Foreskin melanocyte (primary cell): ENCODE measurements at places on chromosomes 1 and 21.

- DNase-seq: no peak
These were observed 20.1 kb upstream of the MAP1LC3C start for GRCh38 chr1:242019018-242019417.

DNA sequence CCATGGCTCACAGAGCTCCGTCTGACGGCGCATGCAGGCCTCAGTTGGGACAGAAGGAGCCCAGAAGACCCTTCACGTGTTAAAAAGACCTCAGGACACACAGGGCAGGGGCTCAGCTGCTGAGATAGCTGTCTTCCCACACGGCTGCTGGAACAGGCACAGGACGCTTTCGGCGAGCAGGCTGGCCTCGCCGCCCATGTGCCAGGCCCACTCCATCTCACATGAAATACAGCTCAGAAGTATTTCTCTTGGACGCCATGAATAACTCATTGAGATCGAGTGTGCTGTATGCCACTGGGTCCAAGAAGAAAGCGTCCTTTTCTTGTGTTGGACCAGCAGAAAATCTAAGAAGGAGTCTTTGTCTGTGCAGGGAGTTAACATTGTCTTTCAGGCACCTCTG is 69.6 kb downstream of the SIM2 start:
- peak; percentile 11 for DNase-seq

GRCh38 chr1:96240438-96240837 is 481.1 kb upstream of the PTBP2 start:
- DNase-seq: no peak

DNA sequence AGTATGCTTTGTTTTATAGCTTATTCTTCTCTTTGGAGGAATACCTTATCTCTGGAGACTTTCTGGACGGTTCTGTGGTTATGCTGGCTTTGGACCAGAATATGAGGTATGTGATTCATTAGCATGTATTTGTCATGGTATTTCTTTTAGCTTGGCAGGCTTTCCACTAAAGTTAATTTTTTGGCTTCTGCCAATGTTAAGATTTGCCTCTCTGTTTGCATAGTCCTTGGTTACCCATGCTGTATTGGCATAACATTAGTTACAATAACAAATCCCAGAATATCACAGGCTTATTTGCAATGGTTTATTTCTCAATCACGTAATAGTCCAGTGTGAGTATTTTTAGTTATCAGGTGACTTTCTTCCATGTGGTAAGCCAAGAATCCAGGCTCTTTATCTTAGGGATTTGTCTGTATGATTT is 9.7 kb downstream of the ZMPSTE24 start:
- no peak for DNase-seq

DNA sequence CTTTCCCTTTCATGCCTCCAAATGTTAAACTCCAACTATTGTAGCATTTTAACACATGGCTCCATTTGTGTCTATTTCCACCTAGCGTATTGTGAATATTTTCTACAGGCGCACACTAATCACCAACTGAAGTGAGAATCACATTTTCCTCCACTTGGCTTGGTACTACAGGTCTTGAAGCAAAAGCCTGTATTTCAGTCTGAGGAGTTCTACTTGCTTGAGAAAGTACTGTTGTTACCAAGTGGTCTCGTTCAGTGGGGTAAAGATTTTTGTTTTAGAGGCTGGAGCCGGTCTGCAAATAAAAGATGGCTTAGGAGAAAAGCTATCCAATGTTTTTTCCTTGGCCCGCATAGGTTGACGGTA is 550 bp upstream of the PTBP2 start:
- no peak for DNase-seq

DNA sequence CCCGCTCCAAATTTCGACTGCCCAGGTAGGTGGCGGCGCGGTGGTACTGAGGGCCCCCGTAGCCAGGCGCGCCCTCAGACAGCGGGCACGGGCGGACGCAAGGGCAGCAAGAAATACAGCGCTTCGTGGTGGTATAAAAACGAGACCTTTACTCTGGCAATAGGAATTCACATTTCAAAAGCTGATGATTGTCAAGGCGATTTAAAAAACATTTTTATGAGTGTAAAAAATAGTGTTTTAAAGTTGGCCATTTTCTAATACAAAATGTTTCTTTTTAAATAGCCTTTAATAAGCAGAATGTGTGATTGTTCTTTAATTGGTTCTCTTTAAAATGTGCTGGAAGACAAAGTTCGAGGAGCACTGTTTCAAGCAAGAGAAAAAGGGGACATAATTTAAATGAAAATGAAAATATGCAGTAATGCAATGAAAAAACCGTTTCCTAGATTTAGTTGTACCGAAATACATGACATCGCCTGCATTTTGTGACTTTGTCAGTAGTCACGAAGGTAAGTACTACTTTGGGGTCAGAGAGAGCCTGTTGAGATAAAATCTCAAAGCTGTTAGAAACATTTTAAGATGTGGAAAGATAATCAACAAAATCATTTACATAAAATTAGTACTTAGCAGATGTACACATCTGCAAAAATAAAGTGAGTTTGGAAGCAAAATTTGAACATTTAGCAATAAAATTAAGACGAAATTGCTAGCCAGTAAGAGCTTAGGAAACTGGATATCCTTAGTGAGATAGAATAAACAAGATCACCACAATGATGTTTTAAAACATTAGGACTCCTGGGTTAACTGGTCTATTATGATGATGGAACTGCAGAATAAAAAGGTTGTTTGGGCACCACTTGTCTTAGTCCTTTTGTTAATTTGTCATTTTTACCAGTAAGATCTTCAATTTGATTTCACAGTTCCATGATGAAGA is 1.1 kb upstream of the PSMG1 start:
- no peak for DNase-seq

DNA sequence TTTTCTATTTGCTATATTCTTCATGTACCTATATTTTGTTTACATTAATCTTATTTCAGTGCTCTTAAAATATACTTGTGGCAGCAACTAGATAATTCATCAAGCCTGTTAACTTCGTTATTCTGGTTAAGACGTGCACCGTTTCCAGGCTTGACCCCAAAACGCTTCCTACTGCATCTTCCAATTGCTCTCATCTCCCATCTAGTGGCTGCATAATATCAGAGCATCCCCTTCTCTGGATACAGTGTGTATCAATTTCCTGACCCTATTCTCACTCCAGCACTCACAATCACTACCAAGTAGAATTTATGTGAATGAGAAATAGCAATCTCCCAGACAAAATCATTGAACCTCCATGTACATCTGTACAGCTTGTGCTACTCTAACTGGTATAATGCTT is 1280.3 kb upstream of the B3GALT2 start:
- DNase-seq: no peak

DNA sequence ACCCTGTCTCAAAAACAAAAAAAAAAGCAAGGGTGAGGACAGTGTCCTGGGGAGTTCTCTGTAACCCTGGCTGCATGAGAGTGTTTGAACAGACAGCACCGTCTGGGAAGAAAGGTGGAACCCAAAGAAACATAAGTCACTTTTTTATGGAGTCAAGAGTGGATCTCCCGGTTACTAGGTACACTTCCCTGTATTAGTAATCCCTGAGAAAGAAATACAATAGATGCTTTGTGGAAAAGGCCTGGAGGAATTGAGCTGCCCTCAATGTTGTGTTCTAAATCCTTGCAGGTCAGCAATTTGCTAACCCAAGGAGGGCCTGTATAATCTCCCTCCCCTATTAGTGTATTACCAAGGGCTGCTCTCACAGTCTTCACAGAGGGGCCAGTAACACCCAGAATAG is 16.6 kb downstream of the DEGS1 start:
- no peak for DNase-seq

- DNase-seq: no peak
These were observed 62.4 kb upstream of the VAV3 start for GRCh38 chr1:108027389-108027788.

- DNase-seq: no peak
These were observed 121.3 kb downstream of the CACNA1E start for GRCh38 chr1:181604482-181605249.

GRCh38 chr1:159054427-159054826 is 22.1 kb downstream of the AIM2 start:
- peak; percentile 72 for DNase-seq

- no peak for DNase-seq
These were observed 4.3 kb upstream of the CCDC27 start for GRCh38 chr1:3747903-3748302.

- no peak for DNase-seq
These were observed 214.1 kb downstream of the USH2A start for GRCh38 chr1:216209125-216209524.

GRCh38 chr1:231527586-231528171 is 790 bp upstream of the TSNAX start:
- no peak for DNase-seq

DNA sequence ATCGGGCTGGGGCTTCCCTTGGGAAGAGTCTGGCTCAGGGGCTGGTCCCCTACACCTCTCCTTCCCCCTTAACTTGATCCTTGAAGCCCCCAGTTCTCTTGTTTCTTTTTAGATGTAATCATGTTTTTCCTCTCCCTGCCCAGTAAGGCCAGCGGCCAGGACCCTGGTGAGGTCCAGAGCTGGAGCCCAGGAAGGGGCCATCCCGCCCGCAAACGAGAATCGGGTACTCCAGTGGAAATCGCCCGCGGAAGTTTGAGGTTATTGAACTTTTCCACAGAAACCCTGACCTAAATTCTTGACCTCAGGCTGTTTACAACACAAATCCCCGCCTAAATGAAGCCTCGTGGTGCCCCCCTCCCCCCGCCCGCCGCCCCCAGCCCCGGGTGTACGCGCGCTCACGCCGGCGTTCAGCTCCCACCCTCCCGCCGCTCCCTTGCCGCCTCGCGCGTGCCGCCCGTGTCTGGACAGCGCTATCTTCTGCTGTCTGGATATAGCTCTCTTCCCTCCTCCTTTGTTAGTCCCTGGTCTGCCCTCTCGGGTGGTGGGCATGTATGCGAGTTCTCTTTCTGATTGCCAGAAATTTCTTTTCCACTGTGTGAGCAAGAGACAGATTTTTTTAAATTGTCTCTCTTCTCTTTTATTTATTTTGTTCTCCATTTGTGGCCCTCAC is 165.9 kb upstream of the CACNA1E start:
- no peak for DNase-seq

GRCh38 chr21:16117851-16118590 is 388.2 kb downstream of the USP25 start:
- no peak for DNase-seq

DNA sequence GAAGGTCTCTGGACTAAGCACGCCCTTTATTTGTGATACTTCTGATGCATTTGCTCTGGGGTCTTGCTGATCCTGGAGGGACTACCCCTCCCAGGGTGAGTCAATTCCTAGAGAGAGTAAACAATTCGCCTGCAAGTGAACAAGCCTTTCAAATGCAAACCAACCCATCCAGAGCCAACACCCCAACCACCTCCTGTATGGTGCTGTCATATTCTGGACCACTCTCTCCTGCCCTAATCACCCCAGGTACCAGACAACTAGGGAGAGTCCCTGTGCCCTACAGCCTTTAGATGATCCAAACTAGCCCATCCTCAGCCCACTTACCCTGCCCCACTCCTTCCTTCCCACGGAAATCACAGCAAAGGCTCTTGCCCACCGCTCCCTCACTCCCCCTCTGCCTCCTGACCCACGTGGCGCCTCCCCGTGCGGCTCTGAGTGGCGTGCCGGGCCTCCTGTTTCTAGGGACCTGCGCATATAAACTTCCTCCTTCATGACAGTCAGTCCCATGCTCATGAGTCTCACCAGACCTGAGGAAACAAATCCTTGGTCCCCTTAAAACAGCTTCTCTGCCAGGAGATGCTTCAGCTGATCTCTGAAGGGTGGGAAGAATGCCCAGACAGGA is 37.2 kb downstream of the ACTA1 start:
- no peak for DNase-seq

DNA sequence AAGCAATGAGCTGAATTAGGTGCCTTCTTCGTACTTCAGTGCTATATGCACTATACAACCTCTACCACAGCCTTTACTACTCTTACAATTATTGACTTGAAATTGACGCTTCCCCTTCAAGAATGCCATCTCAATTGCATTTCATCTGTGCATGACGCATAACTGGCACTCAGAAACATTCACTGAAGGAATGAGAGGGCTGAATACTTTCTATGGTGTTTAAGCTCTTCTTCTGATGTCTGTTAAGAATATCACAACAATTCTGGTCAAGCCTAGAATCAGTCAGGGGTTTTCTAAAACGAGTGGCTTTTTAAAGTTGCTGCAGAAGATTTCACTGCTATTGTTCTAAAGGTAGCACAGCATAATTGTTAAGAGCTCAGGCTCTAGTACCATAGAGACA is 11.5 kb downstream of the DENND1B start:
- no peak for DNase-seq

DNA sequence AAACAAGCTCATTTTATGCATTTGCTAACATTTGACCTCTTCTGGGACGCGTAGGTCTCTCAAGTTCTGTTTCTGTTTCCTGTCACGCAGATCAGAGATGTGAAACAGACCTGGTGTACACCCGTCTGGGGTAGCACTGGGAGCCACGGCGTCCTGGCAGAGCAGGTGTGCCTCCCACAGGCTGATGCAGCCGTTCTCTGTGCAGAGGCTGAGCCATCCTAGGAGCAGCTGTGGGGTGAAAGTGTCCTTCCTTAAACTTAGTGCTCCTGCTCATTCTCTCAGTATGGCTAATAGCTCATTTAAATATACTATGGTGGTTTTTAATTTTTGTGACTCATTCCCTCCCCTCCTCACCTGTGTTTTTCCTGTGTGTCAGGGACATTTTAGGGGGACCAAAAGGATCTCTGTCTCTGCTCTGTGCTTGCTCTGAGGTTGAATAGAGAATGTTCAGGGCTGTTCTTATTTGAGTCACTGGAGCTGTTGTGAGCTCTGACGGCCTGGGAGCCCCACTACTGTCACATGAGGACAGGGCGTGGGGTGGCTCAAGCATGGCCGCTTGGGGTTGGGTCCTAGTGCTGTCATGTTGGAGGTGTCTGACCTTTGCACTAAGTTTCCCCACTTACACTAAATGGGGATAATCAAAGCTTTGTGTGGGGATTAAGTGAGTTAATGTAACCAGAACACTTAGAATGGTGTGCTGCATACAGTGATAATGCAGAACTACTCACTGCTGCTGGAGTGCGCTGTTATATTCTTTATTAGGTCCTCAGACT is 43.0 kb downstream of the GALNT2 start:
- no peak for DNase-seq

- DNase-seq: no peak
These were observed 4.8 kb upstream of the ATP1A1 start for GRCh38 chr1:116368241-116368640.

GRCh38 chr1:201553496-201554189 is 14.7 kb downstream of the NAV1 start:
- no peak for DNase-seq
